Esophagus squamous epithelium (tissue), 5 donors: ENCODE measurements at places on chromosomes 16 and 17.
A peak's percentile ranks its signal among the peaks of the same experiment; 100 is the strongest.

GRCh38 chr17:72953621-72954020, 138.9 kb downstream of the SLC39A11 start:
- no peaks in the 10 kb centered on the region for H3K4me1 ChIP-seq
- DNase-seq = no peak
- no peaks in the 10 kb centered on the region for H3K36me3 ChIP-seq
- no peak overlapping the region for H3K4me3 ChIP-seq
- H3K27ac ChIP-seq = no peak overlapping the region
- no peaks in the 10 kb centered on the region for H3K27me3 ChIP-seq

DNA sequence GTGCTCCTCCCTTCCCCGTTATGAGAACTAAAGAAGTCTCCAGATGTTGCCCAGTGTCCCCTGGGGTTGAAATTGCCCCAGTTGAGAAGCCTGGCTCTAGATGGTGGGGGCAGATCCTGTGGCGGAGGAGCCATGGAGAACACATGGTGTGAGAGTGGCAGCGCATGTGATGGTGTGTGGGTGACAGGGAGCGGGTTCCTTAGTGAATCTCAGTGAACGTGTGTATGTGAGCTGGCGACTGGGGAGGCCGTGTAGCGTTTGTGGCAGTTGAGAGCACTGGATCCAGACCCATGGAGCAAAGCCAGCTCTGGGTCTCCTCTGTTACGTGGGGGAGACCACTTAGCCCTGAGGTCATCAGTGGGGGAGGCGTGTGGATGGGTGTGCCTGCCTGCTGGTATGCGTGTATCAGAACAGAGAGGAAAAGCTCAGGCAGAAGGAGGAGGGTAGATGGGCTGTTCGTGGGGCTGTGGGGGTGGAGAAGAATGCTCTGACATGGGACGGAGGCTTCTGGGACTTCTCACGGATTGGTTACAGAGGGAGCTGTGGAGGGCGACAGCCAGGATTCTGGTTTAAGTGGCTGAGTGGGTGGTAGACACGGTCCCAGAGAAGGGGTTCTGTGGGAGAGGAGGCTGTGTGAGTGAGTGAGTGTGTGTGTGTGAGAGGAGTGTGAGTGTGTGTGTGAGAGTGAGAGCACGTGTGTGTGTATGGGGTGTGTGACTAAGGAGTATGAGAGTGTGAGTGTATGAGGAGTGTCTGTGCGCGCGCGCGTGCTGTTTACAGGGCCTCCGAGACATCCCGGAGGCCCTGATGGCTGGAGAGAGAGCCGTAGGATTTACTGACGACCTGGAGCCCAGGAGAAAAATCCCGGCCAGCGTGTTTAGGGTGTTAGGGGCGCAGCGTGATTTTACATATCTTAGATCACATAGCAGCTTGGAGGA, 193.8 kb downstream of the SNX29 start:
- peaks cover 26% of the 10 kb centered on the region for H3K4me1 ChIP-seq
- no peak overlapping the region for H3K27ac ChIP-seq
- H3K27me3 ChIP-seq = no peaks in the 10 kb centered on the region
- H3K36me3 ChIP-seq = peaks cover 28% of the 10 kb centered on the region

- H3K27ac ChIP-seq = no peak overlapping the region
- H3K36me3 ChIP-seq = no peaks in the 10 kb centered on the region
- H3K4me1 ChIP-seq = no peaks in the 10 kb centered on the region
- no peaks in the 10 kb centered on the region for H3K27me3 ChIP-seq
- no peak for DNase-seq
- no peak overlapping the region for H3K4me3 ChIP-seq
These were observed 491.0 kb upstream of the CDH5 start for GRCh38 chr16:65875381-65876055.

DNA sequence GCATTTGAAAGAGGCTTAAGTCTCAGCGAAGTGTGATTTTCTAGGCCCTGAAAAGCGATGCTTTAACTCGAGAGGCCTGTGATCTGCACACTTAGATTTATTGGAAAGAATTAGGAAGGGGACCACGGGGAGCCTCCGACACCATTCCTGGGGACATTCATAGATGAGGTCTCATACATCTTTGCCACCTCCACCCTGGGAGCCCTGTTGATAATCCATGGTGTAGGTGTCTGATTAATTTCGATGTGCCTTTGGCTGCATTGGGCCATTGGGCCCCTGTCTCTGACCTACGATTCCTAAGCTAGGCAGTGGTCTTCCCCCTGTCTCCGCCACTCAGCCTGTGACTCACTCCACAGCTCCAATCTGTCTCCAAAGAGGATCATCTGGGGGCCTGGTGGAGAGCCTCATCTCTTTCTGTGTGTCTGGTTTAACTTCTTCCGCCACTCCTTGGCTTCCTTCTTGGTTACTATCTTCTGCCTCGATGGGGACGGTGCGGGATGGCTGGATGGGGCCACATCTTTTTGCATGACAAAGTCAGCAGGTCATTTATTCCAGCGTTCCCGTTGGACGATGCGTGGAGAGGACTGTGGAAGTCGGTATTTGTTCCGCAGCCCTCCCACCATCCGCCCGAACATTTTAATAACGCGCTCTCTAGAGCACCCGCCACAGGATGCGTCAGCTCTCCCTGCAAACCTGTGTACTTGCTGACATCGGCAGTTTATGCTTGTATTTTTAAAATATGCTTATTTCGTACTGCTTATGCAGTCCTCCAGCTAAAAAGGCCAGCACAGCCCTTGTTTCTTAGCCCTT, 109.3 kb downstream of the IRX3 start:
- peaks cover 27% of the 10 kb centered on the region for H3K4me1 ChIP-seq
- no peak for DNase-seq
- no peak overlapping the region for H3K27ac ChIP-seq
- no peak overlapping the region for H3K4me3 ChIP-seq
- no peaks in the 10 kb centered on the region for H3K27me3 ChIP-seq
- H3K36me3 ChIP-seq = no peaks in the 10 kb centered on the region

- no peaks in the 10 kb centered on the region for H3K36me3 ChIP-seq
- peaks cover 7% of the 10 kb centered on the region for H3K4me1 ChIP-seq
- no peaks in the 10 kb centered on the region for H3K27me3 ChIP-seq
- DNase-seq = no peak
These were observed 12.1 kb downstream of the CA5A start for GRCh38 chr16:87924041-87924810.

- DNase-seq = no peak
- no peak overlapping the region for H3K27ac ChIP-seq
These were observed 47.6 kb upstream of the PVALEF start for GRCh38 chr17:81117672-81118198.

DNA sequence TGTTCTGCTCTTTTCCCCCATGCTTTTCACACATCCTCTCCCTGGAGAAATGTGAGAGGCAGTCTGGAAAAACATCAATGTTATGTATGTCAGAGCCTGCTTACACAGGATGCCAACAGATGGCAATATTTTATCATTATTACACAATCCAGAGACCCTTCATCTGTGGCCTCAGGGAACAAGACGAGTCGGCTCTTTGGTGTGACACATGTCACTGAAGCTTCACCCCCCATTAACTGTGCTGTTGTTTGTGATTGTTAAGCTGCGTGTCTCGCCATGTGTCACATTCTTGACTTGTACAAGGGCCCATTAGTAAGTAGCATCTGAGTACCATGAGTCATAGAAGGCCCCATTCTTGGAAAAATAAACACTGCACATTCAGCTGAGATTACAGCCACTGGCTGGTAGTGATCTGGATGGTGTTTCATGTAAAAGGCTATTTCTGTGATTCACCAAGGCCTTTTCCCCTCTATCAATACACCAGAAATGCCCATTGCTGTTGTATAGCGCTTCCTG, 682.1 kb upstream of the SOX9 start:
- DNase-seq = no peak
- H3K4me3 ChIP-seq = no peak overlapping the region
- no peaks in the 10 kb centered on the region for H3K36me3 ChIP-seq
- no peaks in the 10 kb centered on the region for H3K4me1 ChIP-seq
- H3K27me3 ChIP-seq = no peaks in the 10 kb centered on the region

GRCh38 chr17:64599187-64599676, 62.9 kb downstream of the SMURF2 start:
- no peak overlapping the region for H3K4me3 ChIP-seq
- DNase-seq = no peak
- no peaks in the 10 kb centered on the region for H3K36me3 ChIP-seq
- no peaks in the 10 kb centered on the region for H3K27me3 ChIP-seq
- H3K4me1 ChIP-seq = no peaks in the 10 kb centered on the region

DNA sequence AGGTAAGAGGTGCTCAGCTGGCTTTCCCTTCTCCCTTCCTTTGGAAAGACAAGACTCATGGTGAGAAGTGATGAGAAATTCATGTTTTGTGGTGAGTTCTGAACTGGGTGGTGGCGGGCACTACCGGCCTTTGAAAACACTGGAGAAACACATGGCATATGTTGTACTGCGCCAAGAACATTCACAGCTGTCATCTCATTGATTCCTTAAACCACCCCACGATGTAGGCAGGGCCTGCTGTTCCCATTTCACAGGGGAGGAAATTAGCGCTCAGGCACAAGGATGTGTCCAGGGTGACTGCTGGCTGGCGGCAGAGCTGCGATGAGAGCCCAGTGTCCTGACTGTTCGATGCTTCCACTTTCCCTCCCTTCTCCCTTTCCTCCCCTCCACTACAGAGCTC, 1.6 kb upstream of the DOC2B start:
- H3K27ac ChIP-seq = no peak overlapping the region
- no peak overlapping the region for H3K4me3 ChIP-seq
- DNase-seq = no peak
- H3K27me3 ChIP-seq = no peaks in the 10 kb centered on the region
- H3K36me3 ChIP-seq = no peaks in the 10 kb centered on the region

DNA sequence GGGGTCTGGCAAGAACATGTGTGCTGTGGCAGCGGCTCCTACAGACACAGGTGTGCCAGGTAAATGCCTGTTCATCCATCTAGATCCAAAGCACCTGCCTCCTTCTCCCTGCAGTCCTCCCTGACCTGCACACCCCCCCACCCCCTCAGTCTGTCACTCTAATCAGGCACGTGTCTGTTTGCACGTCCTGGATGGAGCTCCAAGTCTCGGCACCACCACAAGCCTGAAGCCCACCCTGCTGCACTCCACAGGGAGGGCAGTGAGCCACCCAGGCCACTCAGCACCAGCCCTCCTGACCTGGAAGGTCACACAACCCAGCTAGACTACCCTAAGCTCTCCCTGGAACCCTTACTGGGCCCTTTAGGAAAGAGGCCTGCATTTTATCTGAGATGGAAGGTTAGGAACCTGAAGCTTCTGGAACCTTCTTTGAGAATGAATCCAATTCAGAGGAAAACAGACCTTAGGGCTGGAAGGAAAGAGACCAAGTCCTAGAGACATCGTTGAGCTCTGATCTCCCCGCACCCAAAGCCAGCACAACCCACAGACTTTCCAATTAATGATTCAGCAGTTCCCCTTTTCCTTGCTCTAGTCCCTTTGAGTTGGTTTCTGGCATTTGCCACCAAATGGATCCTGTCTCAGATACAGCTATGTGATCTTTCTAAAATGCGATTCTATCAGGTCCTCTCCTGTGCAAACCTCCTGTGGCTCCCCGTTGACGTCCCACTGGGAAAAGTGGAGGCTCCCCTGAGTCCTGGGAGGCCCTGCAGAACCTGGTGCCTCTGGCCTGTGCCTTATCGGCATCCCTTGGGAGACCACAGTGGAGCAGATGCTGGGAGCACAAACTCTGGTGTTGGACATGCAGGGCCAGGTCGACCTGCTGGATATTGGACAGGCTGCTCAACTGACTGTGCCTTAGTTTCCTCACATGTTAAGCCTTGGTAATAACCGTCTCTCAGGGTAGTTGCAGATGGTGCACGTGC, 67.9 kb downstream of the PRMT7 start:
- no peak overlapping the region for H3K27ac ChIP-seq
- H3K27me3 ChIP-seq = no peaks in the 10 kb centered on the region
- H3K4me3 ChIP-seq = no peak overlapping the region
- H3K36me3 ChIP-seq = no peaks in the 10 kb centered on the region

GRCh38 chr16:74867281-74867849, 92.7 kb upstream of the FA2H start:
- no peak overlapping the region for H3K27ac ChIP-seq
- no peak for DNase-seq
- H3K4me3 ChIP-seq = no peak overlapping the region
- peaks cover 17% of the 10 kb centered on the region for H3K36me3 ChIP-seq
- H3K27me3 ChIP-seq = no peaks in the 10 kb centered on the region

- DNase-seq = no peak
- H3K27ac ChIP-seq = peak overlapping the region; percentile 91
- peaks cover 9% of the 10 kb centered on the region for H3K36me3 ChIP-seq
- H3K4me3 ChIP-seq = peak overlapping the region; percentile 71
- H3K4me1 ChIP-seq = peaks cover 38% of the 10 kb centered on the region
These were observed 537 bp downstream of the GOSR1 start for GRCh38 chr17:30477774-30478115.

- DNase-seq = peak; percentile 51
- H3K27me3 ChIP-seq = peaks cover 39% of the 10 kb centered on the region
- H3K27ac ChIP-seq = peak within 1 kb of the TSS; percentile 18
- no peaks in the 10 kb centered on the region for H3K4me1 ChIP-seq
- no peaks in the 10 kb centered on the region for H3K36me3 ChIP-seq
These were observed at the start of gene C16orf54 for GRCh38 chr16:29745853-29746345. C16orf54 (minus strand) TSS chr16:29745990; CDS start chr16:29744951, 1,039 bp downstream.

GRCh38 chr17:4721203-4722135, 9.8 kb upstream of the MED11 start:
- no peak for DNase-seq
- peaks cover 43% of the 10 kb centered on the region for H3K36me3 ChIP-seq
- no peak overlapping the region for H3K4me3 ChIP-seq
- no peaks in the 10 kb centered on the region for H3K27me3 ChIP-seq
- peaks cover 4% of the 10 kb centered on the region for H3K4me1 ChIP-seq

- peaks cover 16% of the 10 kb centered on the region for H3K36me3 ChIP-seq
- H3K4me1 ChIP-seq = no peaks in the 10 kb centered on the region
- DNase-seq = no peak
- H3K4me3 ChIP-seq = no peak overlapping the region
- no peaks in the 10 kb centered on the region for H3K27me3 ChIP-seq
These were observed 23.0 kb downstream of the MGRN1 start for GRCh38 chr16:4647644-4647980.
